ENCODE measurements at places on chromosomes 7 and 10.
A peak's percentile ranks its signal among the peaks of the same experiment; 100 is the strongest.

GRCh38 chr10:11246752-11247467 is 229.2 kb downstream of the CELF2 start:
- DNase-seq: no peak

GRCh38 chr10:102284531-102284930 is 39.2 kb downstream of the GBF1 start:
- no peak for DNase-seq

DNA sequence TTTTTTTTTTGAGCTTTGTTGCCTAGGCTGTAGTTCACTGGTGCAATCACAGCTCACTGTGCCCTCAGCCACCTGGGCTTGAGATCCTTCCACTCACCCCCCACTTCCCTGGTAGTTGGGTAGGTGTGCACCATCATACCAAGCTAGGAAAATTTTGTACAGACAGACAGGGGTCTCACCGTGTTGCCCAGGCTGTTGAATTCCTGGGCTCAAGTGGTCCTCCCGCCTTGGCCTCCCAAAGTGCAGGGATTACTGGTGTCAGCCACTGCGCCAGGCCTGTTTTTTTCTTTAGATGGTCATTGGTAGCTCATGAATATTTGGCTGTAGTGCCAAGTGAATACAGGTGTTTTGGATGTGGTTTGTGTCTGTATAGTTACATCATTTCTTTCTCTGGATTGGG is 7.5 kb downstream of the COMTD1 start:
- no peak for DNase-seq

DNA sequence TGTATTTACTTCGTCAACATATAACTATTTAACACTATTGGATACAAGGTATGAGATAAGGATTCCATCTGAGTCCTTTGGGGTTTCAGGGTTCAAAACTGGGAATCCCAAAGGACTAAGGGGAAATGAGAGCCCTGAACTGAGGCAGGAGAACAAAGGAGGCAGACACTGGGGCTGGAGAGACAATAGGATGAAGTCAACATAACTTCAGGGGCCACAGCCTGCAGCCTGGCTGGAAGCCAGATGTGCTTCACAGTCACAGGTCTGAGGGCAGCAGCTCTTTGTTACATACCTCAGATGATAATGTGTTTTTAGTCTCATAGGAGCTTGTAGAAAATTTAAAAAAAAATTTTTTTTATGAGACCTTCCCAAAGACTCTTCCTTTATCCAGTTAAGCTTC is 73.3 kb downstream of the NRF1 start:
- DNase-seq: no peak

GRCh38 chr7:158004123-158004490 is 583.5 kb downstream of the PTPRN2 start:
- no peak for DNase-seq

- DNase-seq: no peak
Observed at GRCh38 chr7:77419102-77419501, 3.0 kb upstream of the GSAP start.

DNA sequence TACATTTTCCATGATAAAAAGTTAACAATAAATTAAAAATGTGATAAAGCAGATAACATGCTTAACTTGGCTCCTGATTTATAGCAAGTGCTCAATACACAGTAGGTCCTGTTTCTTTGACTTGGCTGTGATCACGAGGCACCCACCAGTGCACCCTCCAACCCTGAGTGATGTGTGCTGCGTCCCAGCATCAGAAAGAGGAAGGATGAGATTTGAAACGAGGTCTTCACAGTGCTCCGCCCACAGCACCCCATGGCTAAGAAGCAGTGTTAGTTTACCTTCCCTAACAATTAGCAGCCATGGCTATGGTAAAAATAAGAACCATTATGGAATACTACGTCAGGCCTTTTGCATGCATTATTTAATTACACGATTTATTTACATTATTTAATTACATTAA is 292.0 kb upstream of the ZMIZ1 start:
- DNase-seq: peak; percentile 40

DNA sequence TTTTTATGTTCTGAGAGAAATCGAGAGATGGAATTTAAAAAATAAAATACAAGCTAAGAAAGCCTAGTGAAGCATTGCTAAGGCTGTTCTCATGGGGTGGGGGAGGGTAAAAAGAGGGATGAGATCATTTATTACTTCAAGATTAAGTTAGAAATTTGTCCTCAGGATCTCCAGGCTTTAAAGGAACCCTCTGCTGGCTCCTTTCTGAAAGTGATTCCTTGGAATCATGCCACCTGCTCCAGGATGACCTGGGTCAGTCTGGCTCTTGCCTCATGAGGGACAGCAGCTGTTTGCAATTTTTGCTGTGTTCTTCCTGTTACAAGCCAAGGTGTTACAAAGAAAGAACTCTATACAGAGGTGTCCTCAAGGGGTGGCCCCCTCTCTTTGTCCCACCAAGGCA is 69.8 kb downstream of the CDK1 start:
- DNase-seq: no peak

- no peak for DNase-seq
Observed at GRCh38 chr10:21740989-21741388, 207.0 kb downstream of the MLLT10 start.

DNA sequence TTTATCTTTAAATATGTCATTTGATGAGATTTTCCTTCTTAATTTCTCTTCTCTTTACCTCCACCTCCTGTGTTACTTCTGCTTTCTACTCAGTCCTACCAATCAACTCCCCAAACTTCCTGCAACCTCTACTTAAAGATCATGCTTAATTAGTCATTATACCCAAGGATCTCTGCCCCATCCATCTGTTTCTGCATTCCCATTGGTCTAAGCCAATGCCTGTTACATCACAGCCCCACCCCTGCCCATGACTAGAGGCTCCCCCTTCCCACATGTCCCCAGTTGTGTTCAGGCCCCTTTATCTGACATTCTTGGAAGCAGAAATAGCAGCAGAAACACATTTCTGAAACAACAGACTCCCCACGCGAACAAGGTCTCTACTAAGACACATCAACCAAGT is 319.1 kb upstream of the NFE2L3 start:
- DNase-seq: no peak

GRCh38 chr10:22429146-22429545 is 83.8 kb downstream of the SPAG6 start:
- DNase-seq: no peak

DNA sequence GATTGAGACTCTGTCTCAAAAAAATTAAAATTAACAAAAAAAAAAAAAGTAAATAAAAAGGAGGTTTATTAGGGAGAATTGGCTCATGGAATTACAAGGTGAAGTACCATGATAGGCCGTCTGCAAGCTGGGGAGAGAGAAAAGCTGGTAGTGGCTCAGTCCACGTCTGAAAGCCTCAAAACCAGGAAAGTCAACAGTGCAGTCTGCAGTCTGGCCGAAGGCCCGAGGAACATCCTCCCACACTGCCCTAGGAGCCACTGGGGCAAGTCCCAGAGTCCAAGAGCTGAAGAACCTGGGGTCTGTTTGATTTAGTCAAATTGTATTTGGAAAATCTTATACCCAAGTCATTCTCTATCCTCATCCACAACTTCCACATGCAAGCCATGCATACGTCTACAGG is 59.0 kb upstream of the RAB18 start:
- DNase-seq: no peak

DNA sequence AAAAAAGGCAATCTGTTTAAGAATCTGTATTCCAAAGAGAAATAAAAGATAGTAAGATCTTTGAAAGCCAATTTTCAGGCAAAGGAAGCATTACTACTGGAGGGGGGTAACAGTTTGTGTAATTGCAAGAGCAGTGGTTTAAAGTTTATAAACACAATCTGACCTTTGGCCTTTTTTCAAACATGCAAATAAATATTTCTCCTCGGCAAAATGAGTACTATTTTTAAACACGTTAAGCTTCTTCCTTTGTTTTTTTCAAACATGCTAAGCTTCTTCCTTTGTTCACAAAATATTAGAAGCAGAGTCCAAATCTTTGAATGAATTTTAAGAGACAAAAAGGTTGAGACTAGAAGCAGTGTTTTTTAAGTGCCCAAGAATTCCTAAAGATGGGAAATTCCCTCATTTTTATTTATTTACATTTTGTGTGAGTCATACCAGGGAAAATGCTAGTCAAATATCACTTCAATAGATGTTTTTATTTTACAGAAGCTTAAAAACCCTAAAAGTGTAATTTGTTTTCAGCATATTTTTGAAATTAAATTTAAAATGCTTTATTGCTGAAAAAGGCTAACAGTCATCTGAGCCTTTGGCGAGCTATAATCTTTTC is 229.3 kb downstream of the GPR37 start:
- no peak for DNase-seq

DNA sequence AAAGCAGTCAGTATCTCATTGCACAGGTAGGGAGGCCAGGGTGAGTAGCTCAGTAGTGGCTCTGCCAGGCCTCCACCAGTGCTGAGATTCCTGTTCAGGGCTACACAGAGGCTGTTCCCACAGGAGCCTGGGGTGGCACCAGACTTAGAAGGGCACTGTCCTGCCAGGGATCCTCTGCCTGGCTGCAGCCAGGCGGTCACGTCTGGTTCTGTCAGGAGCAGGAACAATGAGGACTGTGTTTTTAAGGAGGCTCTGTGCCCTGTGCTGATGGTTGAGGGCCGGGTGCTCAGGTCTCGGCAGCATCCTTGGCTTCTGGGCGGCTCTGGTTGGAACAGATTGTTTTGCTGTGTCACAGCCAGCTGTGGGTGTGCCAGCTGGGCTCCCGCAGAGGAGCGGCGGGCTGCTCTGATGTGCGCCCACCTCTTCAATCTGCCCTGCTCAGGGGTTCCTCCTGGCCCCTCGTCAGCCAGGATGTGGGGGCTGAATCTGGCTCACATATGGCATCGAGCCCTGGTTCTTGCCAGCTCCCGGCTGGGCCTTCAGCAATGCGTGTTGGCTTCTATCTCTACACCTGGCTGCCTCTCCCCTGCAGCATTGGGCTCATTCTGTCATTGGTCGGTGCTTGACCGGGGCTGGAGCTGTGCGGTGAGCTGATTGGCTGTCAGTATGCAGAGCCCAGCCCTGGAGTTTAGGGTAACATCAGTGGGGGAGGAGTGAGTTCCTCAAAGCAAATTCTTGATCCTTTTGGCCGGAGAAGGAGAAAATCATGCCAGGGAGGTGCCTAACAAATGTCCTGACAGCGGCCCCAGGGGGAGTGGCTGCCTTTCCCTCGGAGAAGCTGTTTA is 41.2 kb downstream of the TACR2 start:
- DNase-seq: no peak

GRCh38 chr7:30703756-30704155 is 21.5 kb upstream of the CRHR2 start:
- DNase-seq: no peak

- no peak for DNase-seq
Observed at GRCh38 chr10:104589871-104590270, 51.2 kb upstream of the SORCS3 start.

DNA sequence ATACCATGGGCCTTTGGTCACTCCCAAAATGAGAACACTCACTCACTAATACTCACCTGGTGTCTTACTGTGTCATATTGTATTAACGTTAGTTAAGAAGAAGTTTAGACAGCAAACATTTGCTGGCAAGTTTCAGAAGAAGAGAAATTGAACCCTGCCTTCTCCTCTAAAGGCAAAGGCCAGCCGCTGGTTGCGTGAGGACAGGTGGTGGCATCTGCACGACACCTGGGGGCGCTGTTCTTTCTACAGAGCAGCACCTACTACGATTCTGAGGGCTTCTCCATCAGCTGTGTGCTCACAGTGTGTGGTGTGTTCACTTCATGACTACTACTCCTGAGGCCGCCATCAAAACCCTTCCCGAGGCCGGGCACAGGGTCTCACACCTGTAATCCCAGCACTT is 17.9 kb upstream of the CLEC2L start:
- no peak for DNase-seq

All from CD14-positive monocyte (primary cell).